ENCODE measurements at places on chromosomes 4 and X.

GRCh38 chr4:75107755-75108612 is 175.1 kb downstream of the PARM1 start:
- DNase-seq: no peak

GRCh38 chrX:34557733-34558132 is 99.4 kb downstream of the TMEM47 start:
- DNase-seq: no peak

DNA sequence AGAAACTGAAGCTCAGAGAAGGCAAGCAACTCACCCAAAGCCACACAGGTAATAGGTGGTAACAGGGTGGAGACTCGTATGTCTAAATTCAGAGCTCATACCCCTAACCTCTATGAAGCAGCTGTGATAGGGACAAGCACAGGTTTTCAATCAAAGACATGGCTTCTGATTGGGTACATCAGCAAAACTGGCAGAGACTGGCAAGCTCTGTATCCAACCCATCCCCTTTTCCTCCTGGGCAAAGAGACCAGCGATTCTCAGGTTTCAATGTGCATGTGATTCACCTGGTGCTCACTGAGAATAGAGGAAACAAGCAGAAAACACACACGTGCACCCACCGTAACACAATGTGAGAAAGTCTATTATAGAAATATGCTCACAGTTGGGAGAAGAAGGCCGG is 153.0 kb downstream of the SMIM20 start:
- DNase-seq: no peak

- DNase-seq: no peak
These were observed 272.5 kb downstream of the DCTD start for GRCh38 chr4:182644683-182645050.

DNA sequence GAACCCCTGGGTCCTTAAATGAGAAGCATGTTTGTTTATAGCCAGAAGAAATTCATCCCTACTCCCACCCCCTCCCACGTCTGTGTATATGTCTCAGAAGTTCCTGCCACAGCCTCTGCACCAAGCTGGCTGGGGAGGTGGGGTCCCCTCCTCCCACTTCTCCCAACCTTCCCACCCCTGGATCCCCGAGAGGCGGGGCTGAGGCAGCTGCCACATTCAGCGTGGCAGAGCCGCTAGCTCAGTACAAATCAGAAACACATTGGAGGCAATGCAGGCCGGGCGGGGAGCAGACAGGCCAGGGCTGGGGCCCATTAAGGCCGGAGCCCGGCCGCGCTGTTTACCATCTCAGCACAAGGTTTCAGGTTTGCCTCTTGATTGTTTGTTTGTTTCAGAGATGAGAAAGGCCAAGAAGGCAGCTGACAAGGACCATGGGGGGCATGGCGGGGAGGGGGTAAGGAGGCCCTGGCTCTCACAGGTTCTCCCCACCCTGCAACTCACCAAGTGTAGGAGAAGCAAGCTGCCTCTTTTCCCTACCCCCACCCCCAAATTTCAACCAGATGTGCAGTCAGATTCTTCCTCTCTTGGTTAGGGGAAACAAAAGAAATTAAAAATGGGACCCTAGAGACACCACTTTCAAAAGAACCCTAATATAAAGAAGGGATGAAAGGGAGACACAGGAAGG is 22.3 kb downstream of the PJA1 start:
- no peak for DNase-seq

- DNase-seq: no peak
These were observed 21.5 kb downstream of the JADE1 start for GRCh38 chr4:128830906-128831503.

DNA sequence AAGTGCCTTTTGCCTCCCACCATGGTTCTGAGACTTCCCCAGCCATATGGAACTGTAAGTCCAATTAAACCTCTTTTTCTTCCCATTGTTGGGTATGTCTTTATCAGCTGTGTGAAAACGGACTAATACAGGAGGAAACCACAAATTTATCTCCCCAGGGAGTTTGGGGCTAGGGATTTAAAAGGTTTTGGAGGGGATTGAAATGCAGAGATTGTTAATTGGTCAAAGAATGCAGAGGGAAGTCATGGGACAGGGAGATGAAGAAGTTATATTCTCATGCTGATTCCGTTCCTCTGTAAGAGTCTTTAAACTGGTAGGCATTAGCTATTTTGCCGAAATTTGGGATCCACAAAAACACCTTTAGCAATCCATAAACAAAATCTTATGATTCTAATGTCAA is 57.9 kb downstream of the TKTL2 start:
- DNase-seq: no peak

- no peak for DNase-seq
These were observed 272.8 kb upstream of the EPHA5 start for GRCh38 chr4:65943076-65943475.

- DNase-seq: no peak
These were observed 109.8 kb downstream of the NYX start for GRCh38 chrX:41556958-41557357.

DNA sequence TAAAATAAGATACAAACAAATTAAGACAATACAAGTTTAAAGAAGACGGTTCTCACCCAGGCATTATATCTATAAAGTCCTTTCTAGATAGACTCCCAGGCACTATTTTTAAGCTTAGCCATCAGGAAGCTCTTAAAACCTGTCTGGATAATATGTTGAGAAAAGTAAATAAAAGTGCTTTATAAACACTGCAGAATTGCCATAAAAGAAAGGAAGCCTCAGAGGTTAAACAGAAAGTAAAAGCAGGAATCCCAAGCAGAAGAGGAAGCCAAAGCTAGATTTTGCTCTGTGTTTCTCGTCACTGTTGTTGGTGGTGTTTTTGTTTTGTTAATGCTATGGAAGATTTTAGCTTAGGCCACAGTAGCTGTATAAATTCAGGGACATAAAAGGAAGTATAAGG is 1267.3 kb downstream of the PCDH19 start:
- DNase-seq: no peak
